ENCODE measurements at places on chromosomes 2 and 18. TPM values are rescaled to one million over a fixed set of nuclear protein-coding genes. Genes with fewer than 3 reads are reported as not detected.

ZNF396 gene
- 0.27 TPM for total RNA-seq

APLF gene
- total RNA-seq = 5.3 TPM

UGT1A3 gene
- not detected for total RNA-seq

GRHL1 gene
- 1.4 TPM for total RNA-seq

EPHA4 gene
- 10.1 TPM for total RNA-seq

TRIM43 gene
- not detected for total RNA-seq

ZSWIM2 gene
- 0.16 TPM for total RNA-seq

TRIB2 gene
- total RNA-seq = 12.3 TPM

ABHD1 gene
- total RNA-seq = not detected

GRCh38 chr2:28661589-28662001, 90.0 kb upstream of the PPP1CB start:
- peak; percentile 69 for DNase-seq

GRCh38 chr2:188307850-188308283, 16.2 kb downstream of the GULP1 start:
- no peak for DNase-seq

- DNase-seq = no peak
Measured at GRCh38 chr2:173023718-173024117, 51.9 kb upstream of the MAP3K20 start.

- DNase-seq = no peak
Measured at GRCh38 chr2:111118981-111119821, 1.5 kb upstream of the BCL2L11 start.

DNA sequence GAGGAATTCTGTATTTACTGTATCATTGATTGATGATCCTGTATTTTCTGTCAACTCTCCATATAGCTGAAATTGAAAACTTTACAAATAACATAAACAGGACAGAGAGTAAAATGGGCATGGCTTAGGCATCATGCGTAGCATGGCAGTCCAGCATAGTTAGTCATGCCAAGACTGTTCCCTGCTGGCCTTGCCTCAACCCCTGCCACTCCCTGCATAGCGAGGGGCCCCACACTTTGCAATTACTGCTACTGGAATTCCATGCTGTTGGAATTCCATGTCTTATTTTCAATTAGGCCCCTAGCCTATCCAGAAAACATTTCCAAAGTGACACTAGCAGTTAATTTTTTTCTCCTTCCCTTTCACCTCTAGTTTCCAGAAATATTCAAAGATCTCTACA, 15.1 kb upstream of the SOX11 start:
- peak; percentile 65 for DNase-seq

DNA sequence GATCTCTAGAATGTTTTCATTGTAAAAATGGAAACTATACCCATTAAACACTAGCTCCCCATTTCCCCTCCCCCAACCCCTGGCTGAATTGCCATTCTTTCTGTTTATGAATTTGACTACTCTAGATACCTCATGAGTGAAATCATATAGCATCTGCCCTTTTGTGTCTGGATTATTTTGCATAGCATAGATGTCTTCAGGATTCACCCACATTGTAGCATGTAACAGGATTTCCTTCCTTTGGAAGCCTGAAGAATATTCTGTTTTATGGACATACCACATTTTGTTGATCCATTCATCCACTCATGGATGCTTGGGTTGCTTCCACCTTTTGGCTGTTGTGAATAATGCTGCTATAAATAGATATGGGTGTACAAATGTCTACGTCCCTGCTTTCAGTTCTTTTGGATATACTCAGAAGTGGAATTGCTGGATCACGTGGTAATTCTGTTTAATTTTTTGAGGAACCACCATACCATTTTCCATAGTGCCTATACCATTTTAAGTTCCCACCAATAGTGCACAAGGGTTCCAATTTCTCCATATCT, 7.7 kb upstream of the ASB1 start:
- no peak for DNase-seq

- no peak for DNase-seq
Measured at GRCh38 chr2:65835975-65836549, 403.7 kb upstream of the SPRED2 start.

DNA sequence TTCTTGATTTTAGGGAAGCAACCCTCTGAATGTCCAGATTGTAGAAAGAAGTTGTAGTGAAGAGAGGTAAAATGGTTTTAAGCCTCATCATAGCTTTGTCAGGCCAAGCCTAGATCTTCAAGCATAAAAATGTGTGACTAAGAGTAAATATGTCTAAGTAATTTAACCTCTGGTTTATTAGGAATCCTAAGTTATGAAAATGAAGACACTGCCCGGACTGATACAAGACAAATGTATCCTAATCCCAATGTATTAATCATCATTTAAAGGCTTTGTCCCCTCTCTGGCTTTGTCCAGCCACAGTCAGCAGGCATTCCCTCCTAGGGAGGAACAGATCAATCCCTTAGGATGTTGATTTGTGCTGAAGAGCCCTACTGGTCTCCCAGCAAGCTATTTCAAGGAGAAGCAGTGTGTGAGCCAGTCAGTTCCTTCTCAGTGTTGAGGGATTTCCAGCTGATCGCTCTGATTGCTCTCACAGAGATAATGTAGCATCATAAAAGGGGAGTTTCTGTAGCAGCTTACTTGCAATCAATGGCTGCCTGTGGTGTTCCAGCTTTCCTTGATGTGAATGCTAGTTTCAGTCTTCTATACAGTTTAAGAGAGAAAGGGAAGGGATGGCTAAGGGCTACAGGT, 796.1 kb downstream of the EPHA4 start:
- DNase-seq = no peak

- DNase-seq = no peak
Measured at GRCh38 chr2:183505911-183506310, 381.7 kb downstream of the NUP35 start.

- no peak for DNase-seq
Measured at GRCh38 chr2:106272216-106272807, 78.2 kb upstream of the UXS1 start.

DNA sequence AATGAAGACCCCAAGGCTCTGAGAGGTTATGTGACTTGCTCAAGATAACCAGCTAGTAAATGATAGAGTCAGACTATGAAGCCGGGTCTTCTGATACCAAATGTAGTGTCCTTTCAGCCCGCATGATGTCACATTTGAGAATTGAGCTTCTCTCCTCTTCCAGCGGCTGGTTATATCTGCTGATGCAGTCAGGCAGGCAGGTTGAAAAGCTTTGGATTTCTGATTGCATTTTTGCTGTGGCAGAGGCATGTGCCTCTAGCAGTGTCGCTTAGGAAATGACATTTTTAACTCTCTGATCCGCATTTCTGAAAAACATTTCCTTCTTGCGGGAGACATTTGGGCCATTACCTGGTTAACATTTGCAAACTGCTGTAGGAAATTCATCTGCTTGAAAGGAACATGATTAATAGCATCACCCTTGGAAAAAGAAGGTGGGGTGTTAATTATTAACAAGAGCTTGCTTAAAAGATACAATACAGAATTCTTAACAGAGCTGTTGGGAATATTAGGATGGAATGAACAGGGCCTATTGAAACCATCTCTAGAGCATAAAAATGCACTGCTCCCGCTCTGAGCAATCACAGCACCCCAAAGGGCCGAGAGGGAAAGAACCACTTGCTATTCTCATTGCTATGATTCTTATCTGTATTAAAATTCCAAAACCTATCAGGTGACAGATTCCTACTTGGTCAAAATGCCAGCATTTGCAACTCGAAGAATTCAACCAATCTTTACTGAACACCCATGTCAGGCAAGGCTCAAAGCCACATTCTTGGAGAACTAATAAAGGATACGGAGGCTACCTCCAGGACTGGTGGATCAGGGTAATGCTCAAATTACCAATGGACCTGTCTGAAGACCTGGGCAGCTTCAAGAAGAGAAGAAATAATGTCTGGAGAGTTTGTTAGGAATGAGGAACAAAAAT, 25.9 kb downstream of the MRO start:
- no peak for DNase-seq

- peak; percentile 75 for DNase-seq
Measured at GRCh38 chr2:33441235-33441810, 35.1 kb upstream of the RASGRP3 start.

DNA sequence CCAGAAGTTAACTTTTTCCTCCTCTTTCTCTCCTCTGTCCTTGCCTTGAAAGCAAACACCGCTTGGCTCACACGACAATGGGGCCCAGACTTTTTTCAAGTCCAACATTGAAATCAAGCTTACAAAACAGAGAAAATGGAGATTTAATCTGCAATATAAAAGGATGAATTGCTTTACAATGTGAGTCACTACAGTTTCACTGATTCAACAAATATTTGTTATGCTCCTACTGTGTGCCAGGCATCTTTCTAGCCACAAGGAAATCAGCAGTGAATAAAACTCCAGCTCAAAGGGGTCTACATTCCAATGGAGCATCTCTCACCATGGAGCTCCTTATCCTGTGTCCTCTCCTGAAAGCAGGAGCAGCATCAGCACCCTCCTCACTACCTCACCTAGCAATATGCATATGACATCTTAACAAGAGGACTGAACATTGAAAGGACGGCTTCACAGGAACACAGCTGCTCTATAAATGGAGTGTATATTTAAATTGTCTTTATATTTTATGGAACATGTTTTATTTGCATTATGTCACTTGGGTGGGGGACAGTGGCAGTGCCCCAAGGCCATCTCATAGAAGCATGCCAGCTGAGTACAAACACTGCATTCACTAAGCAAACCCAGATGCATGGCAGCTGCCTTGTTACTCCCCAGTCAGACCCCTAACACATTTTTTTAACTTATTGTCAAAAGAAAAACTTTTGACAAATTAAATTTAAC, 39.5 kb downstream of the PKDCC start:
- no peak for DNase-seq

DNA sequence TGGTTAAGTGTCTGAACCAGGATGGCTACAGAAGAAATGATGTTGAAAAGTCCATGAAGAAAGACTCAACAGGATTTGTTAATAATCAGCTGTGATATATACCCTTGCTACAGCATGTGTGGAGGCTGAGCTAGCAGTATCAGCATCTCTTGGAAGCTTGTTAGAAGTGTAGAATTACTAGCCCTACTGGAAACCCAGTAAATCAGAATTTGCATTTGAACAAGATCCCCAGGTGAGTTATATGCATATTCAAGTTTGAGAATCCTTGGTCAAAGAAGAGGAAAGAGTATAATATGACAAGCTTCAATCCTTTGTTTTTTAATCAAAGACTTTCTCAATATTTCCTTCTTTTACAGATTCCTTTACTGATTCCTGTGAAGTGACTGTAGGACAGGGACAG, 109.0 kb upstream of the KCNJ3 start:
- no peak for DNase-seq

DNA sequence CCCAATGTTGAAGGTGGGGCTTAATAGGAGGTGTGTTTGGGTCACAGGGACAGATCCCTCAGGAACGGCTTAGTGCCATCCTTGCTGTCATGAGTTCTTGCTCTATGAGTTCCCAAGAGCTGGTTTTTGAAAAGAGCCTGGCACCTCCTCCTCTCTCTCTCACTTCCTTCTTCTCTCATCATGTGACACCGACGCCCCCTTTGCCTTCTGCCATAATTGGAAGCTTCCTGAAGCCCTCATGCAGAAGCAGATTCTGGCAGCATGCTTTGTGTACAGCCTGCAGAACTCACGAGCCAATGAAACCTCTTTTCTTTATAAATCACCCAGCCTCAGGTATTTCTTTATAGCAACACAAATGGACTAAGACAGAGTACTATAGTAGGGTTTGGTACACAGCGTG, 100.4 kb upstream of the SH3BP4 start:
- no peak for DNase-seq

DNA sequence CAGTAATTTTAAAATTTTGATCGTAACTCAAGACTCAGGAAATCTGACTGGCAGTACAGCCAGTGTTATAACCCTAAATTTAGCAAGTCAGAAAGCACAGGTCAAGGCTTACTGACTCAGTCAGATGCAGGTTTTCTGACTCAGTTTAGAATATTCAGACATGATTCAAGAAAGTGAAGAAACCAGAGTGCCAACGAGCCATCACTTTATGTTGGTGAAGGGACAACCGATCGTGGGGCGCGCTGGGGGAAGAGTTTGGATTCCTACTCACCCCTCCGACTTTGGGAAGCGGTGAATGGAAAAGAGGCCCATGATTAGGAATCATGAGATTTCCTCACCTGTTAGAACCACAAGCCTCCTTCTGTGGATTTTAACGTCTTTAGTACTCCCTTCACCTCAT, 998 bp downstream of the RNF149 start:
- DNase-seq = no peak

- no peak for DNase-seq
Measured at GRCh38 chr2:116416731-116417377, 1397.6 kb upstream of the DDX18 start.

DNA sequence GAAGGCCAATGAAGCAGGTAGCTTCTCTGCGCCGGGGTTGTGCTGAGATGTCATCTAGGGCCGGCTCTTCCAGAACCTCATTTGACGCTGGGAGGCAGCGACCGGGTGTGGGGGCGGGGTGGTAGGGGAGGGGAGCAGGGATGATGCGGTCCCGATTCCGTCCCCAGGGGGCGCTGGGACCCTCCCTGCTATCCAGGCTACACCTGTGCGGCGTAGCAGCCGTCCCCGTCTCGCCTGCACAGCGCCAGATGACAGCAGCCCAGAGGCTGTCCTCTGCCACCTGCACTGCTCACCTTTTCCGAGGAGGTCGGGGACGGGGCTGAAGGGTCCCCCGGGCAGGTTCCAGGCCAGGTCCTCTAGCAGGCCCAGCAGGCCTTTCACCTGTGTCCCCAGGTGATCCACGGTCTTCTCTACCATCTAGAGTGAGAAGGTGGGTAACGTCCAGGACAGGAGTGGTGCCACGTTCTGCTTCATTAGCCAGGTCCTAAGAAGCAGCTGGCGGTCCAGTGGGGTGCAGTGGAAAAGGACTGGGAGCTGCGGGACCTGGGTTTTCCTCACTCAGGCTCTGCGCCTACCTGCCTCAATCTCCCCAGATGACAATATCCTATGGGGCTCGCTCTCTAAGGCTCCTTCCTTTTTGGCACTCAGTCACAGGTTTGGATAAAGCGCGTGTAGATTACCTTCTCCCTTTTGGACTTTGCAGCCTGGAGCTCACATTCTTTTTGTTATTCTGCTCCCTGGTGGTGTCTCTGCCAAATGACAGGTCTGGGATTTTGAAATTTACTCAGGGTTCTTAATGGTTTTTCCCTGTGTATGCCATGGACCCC, 56.0 kb upstream of the RAB6C start:
- DNase-seq = no peak

DNA sequence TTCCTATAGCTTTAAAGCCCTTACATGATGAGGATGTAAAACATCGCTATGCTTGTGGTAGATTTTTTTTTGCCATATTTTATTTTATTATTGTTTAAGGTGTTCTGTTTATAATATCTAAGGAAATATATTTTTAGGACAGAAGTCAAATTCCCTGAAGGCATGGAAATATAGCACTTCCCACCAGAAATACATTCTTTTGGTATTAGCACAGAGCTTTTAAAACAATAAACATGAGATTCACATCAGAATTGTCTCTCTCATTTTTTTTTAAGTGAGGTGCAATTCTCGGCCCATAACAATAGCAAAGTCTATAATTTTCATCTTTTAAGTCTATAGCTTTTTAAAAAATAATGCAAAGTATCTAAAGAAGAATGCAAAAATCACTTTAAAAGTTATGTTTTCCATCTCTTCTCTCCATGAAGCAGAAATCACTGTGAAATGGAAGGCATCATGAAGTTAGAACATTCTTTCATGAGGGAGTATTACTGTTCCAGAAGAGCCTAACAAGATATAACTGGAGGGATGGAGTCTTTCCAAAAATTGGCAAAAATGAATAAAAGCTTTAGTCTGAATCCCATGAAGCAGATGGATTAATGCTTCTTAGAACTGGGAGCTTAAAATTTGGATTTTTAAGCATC, 283.6 kb upstream of the TRIB2 start:
- no peak for DNase-seq

- DNase-seq = no peak
Measured at GRCh38 chr18:58247363-58247834, 203.4 kb downstream of the NEDD4L start.
